ENCODE measurements at places on chromosomes 13 and 19.

GRCh38 chr19:9786342-9786741, 17.8 kb upstream of the ZNF846 start:
- no peak for DNase-seq

DNA sequence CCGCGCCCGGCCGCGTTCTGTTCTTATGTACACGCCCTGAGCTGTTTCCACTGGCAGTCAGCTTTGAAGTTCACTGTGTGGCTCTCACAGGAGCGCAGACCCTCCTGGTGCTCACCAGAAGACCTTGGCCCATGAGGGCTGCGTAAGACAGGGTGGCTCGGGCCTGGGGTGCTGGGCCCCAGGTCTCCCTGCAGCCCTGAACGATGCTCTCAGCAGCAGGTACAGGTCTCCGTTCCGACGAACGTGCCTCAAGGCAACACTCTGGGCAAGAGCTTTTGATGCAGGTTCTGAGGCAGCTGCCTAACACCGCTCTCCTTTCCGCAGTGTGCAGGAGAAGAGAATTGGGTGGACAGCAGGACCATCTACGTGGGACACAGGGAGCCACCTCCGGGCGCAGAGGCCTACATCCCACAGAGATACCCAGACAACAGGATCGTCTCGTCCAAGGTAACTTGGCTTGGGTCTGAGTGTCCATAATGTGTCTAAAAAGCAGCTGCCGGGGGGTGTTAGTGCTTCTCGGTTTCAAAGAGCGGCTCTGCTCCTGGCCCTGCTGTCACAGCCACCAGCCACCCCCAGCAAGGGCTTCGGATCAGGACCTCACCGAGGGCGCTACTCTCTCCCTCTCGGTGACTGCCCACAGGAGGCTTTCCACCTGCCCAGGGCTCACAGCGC, 95.1 kb downstream of the ATP11A start:
- no peak for DNase-seq

- DNase-seq: no peak
Observed at GRCh38 chr19:4505570-4506448, 12.5 kb downstream of the PLIN4 start.

- DNase-seq: no peak
Observed at GRCh38 chr13:99172951-99173350, 27.7 kb upstream of the UBAC2 start.

DNA sequence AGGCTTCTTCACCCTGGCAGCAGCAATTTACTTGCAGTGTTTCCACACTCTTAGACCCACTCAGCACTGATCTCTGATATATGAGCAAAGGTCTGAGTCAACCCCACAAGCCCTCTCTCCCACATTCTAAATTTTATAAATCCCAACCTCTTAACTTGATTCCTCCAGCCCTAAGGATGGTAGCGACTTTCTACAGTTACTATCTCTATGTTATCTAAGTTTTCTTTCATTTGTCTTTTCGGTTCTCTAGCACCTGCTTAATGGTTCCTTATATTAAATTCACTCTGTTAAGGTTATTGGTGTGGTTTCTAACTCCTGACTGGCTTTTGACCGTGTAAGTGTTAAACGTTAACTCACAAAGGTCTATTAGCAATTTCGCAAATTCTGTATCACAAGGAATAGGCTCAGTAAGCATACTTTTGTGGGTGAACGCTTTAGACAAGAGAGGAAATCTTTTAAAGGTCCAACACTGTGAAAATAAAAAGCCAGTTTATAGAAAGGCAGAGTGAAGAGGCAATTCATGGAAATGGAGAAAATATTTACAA, 99.3 kb downstream of the DLEU7 start:
- no peak for DNase-seq

DNA sequence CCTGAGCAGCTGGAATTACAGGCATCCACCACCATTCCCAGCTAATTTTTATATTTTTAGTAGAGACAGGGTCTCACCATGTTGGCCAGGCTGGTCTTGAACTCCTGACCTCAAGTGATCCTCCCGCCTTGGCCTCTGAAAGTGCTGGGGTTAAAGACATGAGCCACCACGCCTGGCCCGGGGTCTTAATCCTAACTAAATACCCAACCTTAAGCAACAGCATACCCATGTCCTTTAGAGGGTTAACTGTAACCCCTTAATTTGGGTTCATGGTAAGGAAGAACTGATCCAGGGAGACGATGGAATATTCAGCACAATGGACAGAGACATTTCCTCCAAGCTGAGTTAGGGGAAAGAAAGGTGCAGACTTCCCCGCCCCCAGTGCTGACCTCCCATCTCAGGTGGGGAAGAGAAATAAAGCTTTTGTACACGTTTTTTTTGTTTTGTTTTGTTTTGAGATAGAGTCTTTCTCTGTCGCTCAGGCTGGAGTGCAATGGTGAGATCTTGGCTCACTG, 8.7 kb upstream of the GALP start:
- no peak for DNase-seq

DNA sequence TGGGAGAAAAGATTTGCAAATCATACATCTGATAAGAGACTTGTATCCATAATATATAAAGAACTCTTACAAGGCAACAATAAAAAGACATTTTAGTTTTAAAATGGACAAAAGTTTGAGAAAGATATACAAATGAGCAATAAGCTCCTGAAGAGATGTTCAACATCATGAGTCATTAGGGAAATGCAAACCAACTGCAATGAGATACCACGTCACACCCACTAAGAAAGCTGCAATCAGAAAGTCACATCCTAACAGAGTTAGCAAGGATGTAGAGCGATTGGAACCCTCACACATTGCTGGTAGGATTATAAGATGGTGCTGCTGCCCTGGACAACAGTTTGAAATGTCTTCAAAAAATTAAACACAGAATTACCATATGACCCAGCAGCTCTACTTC, 50.3 kb downstream of the GSX1 start:
- no peak for DNase-seq

DNA sequence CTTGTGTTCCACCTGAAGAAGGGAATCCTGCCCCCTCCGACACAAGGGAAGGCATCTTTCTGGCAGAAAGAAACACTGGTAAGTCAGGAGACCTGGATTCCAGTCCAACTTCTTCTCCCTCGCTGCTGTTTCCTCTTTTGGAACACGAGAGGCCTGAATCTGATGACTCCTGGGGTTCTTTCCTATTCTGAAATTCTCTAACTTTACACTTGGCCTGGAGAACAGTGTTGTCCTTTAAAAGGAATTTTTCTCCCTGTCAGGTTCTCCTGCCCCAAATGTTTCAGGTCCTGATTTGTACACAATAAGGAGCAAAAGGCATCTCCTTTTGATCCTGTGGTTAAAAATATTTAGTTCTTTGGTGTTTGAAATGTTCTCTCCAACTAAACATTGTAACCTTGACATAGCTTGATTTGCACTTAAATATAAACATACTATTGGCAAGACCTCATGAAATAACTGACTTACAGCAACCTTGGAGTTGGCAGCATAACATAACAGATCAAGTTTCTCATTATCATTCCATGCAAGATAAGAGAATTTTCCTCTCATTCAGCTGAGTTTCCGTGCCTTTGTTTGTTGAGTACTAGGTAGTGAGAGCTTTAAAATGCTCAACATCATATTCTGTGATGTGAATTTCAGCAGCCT, 244.8 kb downstream of the COG6 start:
- DNase-seq: no peak

DNA sequence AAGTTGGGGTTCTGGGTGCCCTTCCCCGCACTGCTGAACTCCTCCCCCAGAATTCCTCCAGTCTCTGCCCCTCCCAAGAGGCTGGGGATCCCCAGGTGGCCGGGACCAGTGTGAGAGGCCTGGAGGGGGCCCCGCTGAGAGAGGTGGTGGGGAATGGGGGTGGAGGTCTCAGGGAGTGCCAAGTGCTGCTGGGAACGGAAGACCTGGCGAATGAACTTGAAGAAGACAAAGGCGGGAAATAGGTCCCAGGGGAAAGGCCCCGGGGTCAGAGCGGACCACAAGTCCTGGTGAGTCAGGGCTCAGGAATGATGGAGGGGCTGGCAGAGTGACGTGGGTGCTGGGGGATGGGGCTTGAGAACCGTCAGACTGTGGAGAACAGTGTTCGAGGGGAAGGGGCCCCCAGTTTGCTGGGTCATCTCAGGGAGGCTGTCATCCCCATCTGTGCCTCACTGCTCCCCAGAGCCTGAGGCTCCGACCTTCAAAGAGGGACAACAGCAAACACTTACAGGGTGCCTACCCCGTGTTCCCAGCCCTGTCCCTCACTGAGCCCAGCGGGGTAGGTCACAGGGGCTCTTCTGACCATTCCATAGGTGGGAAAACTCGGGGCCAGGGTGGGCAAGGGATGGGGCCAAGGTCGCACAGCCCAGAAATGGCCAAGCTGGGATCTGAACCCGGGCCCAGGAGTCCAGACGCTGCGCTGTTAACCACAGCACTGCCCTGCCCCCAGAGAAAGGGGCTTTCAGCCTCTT, 16.0 kb upstream of the SEMA6B start:
- no peak for DNase-seq

DNA sequence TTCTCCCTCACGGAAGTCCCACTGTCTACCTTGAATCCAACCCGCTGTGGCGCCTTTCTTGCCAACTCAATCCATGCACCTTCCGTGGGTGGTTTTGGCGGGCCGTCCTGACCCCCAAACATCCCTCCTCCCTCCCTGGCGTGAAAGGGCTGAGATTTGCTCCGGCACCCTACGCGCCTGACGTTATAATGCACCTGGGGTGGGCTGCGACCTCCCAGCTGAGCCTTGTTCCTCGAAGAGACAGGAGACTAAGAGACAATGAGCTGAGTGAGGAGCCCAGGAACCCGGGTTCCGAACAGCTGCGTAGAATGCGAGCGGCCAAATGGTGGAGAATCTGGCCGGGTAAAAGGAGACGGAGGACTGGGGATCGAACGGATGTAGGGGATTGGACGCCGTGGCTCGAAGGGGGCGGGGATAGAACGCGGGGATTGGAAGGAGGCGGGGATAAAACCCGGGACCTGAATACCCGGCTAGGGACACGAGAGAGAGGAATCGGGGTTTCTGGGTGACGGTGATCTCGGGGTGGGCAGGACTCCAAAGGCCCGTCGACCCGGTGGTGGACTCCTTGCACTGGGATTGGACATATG, at the start of gene CPT1C:
Gene CPT1C, plus strand, starts transcription at position 461 of the 587 bp plus-strand sequence. CDS start 1,137 bp downstream, outside the sequence.
- DNase-seq: no peak

- no peak for DNase-seq
Observed at GRCh38 chr13:74892096-74892495, 589.9 kb downstream of the TBC1D4 start.

DNA sequence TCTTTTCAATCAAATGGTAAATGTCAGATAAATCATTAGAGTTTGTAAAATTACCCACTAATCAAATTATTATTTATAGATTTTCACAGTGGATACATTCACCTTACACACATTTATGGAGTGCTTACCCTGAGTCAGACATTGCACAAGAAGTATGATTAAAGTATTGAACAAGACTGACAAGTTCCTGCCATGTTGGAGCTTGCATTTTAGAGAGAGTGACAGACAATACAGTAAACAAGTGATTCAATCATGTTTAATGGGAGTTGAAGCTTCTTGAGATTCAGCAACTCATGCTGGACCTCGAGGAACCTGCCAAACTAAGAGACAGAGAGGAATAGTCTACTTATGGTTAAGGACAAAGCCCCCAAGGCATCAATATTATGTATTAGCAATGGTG, 487.8 kb downstream of the PCDH17 start:
- no peak for DNase-seq

DNA sequence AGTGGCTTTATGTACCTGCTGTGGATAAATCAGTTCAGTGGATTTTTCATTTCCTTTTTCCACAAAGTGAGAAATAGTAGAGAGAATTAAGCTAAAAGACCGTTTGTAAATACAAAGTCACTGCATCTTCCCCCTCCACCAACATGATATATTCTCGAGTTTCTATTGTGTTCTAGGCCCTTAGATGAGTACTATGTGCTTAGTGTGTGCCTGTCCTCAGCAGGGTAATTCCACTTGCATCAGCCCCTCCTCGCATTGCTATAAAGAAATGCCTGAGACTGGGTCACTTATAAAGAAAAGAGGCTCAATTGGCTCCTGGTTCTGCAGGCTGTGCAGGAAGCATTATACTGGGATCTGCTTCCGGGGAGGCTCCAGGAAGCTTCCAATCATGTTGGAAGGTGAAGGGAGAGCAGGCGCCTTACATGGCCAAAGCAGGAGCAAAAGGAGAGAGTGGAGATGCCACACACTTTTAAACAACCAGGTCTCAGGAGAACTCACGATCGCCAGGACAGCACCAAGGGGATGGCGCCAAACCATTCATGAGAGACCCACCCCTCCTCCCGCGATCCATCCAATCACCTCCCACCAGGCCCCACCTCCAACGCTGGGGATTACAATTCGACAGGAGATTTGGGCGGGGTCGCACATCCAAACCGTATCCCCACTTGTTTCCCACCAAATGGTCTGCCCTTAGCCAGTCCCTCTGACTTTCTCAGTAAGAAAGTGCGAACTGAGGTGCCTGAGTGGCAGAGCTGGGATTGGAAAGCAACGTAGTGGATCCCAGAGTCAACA, 102.3 kb upstream of the ABCC4 start:
- no peak for DNase-seq

DNA sequence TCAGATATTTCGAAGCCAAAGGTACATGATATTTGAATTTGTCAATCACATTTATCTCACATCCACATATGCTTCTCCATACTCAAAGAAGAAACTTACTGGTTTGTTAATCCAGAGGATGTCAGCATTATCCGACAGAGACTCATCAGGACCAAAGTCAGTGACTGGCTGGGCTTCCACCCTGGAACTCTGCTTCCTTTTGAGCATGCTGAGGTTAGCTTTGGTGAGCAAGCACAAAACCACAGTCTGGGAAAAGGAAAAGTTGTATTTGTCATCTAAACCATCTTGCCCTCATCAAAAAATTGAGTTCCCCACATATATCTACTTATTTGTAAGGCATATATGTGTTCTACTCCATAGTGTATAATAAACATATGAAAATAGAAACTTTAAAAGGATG, 17.4 kb downstream of the NALCN start:
- DNase-seq: no peak

GRCh38 chr13:93416736-93417355, 190.2 kb downstream of the GPC6 start:
- no peak for DNase-seq

- DNase-seq: no peak
Observed at GRCh38 chr13:110876609-110877008, 38.3 kb downstream of the ANKRD10 start.

DNA sequence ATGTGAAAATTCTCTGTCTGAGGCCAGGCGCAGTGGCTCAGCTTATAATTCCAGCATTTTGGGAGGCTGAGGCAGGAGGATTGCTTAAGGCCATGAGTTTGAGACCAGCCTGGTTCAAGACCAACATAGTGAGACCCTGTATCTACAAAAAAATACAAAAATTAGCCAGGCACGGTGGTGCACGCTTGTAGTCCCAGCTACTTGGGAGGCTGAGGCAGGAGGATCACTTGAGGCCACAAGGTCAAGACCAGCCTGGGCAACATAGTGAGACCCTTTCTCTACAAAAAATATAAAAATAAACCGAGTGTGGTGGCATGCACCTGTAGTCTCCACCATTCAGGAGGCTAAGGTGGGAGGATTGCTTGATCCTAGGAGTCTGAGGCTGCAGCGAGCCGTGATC, 2.2 kb upstream of the FCGBP start:
- no peak for DNase-seq
